ENCODE measurements at places on chromosomes 13 and 19.

DNA sequence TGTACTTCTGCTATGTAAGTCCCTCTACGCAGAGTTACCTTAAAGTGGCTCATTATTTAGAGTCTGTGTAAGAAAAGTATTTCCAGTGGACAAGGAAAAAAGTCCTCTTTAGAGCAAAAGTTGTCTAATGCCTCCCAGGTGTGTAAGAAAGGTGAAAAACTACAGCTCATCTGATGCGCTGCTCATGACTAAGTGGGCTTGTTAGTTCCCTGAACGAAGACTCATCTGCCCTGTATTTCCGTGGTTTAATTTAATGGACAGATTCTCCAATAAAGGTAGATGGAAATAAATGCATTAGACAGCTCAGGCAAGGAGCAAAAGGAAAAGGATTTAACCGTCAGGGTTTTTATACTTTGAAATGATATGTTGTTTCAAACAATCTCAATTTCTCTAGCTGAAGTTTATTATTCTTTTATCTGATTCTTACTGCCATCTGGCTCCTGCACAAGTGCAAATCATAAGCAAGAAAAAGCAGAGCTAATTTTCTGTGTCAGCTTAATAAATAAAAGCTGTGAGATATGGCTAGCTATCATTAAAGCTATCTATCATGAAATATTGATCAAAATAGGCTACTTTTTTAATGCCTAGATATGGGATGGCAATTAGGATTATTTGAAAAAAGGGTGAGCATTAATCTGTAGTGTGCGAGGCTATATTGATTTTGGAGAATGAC, 73.7 kb upstream of the PCDH9 start:
- no peak for DNase-seq

DNA sequence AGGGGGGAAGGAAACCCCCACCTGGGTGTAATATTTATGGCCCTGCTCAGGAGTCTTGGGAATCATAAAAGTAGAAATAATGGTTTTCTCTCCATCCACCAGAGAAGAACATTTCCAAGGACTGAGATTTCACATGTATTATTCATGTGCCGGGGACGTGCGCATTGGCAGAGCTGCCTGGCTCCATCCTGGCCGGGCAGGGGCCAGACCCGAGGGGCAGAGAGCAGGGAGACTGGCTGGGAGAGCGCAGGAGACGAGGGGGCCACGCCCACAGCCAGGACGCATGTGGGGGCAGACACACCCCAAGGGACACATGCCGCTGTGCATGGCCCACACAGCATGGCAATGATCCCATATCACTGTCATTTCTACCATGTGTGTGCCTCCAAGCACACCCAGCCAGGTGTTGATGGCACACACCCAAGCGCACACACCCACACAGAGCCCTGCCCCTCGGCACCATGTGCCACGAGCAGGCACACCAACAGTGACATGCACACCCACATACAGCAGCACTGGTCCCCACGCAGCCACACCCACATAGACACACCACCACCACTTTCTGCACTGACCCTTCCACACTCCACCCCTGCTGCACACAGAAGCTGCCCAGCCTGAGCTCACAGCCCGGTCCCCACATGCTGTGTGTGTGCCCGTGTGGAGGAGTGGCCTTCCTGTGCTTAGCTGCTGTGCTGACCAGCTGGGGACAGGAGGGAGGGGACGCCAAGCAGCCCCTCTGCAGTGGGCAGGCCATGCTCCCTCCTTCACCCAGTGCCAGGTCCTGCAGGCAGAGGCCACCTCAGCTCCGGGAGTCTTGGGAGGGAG, 39.3 kb downstream of the CEBPG start:
- DNase-seq = no peak

DNA sequence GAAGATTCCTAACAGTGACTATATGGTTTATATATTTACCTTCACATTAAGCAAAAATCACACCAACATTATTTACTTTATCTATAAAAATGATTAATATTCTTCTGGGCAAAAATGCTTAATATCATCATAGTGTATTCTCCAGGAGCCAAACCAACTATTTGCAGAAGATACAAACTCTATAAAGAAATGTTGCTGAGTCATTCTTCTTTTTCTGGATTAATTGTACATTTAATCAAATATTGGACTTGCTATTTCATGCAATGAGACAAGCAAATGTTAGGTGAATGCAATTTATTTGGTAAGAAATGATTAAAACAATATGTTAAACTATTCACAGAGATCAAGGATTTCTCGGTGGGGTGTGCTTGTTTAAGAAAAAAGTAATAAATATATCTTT, 1075.8 kb downstream of the PCDH9 start:
- no peak for DNase-seq

GRCh38 chr19:6354098-6354674, 7.1 kb upstream of the CLPP start:
- no peak for DNase-seq

GRCh38 chr19:40103600-40103999, 12.9 kb upstream of the ZNF780A start:
- DNase-seq = no peak

DNA sequence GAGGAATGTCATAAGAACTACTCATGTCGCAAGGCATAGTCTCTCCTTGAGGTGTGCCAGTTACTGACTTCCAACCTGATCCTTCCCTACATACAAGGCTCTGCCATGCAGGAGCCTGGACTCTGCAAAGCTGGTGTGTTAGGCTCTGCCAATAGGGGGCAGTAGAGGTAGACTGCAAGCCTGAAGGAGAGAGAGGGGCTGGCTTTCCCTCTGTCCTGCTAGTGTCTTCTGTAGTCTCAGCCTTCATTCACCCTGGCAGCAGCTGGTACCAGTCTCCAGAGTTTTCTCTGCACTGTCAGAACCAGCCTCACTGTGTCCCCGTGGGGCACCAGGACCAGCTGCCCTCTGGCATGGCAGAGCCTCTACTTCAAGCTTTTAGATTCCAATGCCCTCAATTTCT, 14.5 kb downstream of the SHISA2 start:
- DNase-seq = peak; percentile 6

All from NCI-H2081 (cell line).